Thoracic aorta (tissue), 2 donors: ENCODE measurements at places on chromosomes 13 and 19.

DNA sequence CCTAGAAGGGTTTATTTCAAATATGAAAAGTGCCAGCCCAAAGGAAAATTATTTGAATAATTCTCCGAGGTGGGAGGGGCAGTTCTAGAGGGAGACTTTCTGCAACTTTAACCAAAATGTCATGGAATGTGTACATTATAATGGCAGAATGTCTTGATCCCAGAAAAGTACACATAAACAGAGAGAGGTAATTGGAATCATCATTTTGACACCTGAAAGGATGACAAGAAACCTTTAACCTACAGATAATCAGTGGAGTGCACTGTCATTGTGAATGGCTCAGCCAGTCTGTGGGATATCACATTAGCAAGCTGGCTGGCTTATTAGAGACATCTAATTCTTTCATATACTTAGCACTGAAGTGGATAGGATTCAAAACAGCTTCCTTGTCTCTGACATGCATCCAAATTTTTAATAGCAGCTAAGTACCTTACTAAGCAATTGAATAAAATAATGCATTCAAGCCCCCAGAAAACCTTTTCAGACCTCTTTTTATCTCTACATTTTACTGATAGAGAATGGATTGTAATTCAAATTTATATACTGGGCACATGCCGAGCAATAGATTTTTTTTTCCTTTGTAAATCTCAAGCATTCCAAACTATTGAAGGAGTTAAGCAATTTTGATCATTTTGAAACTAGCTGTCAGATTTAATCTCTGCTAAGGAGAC is 468.6 kb downstream of the COG6 start:
- no peak for DNase-seq

GRCh38 chr13:21584973-21585592 is 18.9 kb downstream of the MICU2 start:
- no peak for DNase-seq

DNA sequence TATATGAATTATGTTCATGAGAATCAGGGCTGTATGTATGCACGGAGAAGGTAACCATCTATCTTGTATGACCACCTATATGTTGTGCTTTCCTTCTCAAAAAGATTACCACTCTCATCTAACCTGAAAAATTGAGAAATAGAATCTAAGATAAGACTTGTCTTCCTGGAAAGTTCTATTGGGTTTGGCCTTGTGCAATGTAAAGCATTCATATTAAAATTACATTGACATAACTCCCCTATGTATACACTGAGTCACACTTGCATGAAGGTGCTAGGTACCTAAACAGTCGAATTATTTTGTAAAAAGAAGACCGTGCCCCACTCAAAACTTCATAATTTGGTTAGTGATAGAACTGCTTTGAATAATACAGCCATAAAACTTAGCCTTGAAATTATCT is 54.5 kb upstream of the RFXAP start:
- no peak for DNase-seq

GRCh38 chr13:19085258-19085657 is 96.4 kb downstream of the TUBA3C start:
- DNase-seq: no peak

DNA sequence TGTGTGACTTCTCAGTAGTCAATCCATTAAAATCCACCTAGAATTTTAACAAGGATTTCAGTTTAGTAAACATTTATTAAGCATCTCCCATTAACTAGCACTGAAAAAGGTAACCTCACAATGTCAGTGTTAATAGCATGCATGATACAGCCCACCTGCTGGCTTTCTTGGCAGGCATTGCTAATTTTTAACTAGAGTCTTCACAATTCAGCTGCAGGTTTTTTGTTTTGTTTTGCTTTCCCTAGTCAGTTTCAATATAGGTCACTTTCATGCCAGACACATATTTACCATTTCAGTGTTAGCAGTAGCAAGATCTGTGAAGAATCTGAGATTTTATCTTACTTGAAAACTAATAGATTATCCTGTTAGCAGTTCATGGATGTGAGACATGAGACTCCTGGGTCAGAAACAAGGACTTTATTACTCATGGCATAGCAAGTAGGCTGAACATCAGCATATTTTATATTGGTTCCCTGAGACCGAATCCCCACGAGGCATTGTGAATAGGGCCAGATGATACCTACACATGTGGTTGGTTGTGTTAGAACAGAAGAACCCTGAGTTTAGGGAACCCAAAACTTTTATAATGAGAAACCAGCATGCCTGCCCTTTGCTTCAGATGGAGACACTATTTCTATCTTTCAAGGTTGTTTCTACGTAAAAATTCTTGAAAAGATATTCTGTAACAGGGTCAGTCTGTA is 198.0 kb upstream of the HTR2A start:
- DNase-seq: no peak

- DNase-seq: no peak
Measured at GRCh38 chr13:32272021-32272683, 43.0 kb downstream of the ZAR1L start.

- no peak for DNase-seq
Measured at GRCh38 chr13:52414963-52415362, 9.0 kb upstream of the THSD1 start.

DNA sequence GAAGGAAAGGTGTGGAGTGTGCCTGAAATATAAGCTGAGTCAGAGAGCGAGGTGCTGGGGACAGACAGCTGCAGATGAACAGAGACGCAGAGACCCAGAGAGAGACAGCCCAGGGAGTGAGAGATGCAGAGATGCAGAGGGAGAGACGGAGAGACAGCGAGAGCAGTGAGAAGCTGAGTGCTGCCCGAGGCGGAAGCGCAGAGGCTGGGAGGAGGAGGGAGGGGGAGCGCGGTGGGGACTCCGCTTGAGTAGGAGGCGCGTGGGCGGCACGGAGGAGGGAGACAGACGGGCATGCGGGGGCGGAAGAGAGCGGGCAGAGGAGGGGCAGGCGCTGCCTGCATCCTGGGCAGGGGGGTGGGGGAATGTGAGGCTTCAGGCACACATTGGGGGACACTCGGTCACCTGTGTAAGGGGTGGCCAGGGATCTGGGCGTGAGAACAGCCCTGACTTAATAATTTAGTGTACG is 25.7 kb downstream of the SLC8A2 start:
- no peak for DNase-seq

GRCh38 chr19:46980761-46981160 is 38.9 kb upstream of the NPAS1 start:
- no peak for DNase-seq

GRCh38 chr13:28983641-28984040 is 163.5 kb downstream of the MTUS2 start:
- DNase-seq: no peak

DNA sequence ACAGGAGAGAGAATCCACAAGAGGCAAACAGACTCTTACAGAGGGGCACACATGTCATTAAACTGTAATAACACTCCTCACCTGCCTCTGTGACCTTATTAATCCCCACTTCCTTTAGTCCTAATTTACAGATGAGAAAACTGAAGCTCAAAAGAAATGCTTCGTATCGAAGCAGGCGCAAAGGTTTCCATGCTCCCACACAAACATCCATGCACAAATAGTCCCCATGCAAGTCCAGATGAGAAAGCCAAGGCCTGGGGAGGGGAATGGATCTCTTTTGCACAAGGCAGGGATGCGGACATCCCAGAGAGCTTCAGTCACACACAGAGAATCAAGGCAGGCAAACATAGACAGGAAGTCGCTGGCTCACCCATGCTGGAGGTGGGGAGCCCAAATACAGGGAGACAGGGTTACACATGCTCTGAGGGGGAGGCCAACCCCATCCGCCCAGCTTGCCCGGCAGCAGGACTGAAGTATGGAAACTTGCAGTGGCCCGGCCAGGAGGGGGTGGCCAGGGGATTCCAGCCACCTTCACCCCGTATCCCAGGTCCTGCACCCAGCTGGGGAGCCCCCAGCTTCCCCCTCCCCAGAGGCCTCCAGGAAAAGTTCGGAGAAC is 468 bp downstream of the S1PR5 start:
- no peak for DNase-seq

DNA sequence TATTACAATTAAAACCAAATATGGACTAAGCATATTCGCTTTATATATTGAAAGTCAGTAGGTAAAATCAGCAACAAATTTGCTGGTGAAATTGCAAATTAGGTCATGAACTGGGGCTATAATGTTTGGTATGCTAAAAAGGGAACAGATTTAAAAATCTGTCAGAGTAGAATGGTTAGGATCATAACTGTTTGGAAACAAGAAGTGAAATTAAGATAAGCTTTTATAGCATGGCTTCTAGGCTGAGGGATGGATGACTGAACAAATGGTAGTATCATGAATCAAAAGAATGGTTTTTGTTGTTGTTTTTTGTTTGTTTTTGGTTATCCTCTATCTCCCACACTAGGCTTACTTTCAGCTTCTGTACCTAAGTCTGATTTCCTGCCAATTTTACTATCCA is 1090.4 kb downstream of the PCDH9 start:
- no peak for DNase-seq
